ENCODE measurements at places on chromosomes 4 and X.

- peak; percentile 70 for DNase-seq
Measured at GRCh38 chr4:1201851-1202525, 29.6 kb upstream of the SPON2 start.

DNA sequence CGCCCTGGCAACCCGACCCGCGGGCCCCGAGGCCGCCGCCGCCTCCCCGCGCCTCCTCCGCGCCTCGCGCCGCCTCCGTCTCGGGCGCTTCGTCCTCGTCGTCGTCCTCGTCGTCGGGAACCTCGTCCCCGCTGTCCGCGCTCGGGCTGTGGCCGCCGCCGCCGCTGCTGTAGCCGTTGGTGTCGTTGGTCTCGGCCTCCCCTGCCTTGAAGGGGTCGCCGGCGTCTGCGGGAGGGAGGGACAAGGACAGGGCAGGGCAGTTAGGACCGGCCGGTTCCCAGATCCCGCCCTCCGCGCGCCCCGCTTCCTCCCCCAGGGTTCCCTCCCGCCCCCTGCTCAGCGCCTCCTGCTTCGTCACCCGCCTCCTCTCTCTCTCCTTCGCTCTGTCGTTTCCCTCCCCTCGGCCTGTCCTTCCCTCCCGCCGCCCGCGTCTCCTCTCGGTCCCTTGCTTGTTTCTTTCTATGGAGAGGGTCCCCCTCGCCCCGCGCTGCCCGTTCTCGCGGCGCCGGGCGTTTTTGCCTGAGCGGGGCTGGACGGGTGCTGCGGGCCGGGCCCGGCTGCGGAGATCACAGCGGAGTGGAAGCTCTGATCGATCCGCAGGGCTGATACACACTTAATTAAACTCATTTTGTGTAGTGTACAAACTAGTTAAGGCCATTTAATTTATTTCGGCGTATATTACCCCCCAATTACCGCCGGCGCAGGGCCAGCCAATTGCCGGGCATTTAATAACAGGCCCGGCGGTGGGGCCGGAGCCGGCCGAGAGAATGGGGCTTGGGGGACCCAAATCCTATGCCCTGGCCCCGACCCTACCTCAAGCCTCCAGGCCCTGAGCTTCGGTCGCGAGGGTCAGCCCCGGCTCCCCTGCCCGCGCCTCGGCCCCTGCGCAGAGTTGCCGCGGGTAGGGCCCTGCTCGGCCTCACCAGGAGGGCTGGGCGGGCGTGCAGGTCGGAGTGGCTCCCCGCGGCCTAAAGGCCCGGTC, 2.4 kb downstream of the NKX1-1 start:
- no peak for DNase-seq

GRCh38 chrX:127207326-127207725, 387.8 kb downstream of the PRR32 start:
- DNase-seq: no peak

DNA sequence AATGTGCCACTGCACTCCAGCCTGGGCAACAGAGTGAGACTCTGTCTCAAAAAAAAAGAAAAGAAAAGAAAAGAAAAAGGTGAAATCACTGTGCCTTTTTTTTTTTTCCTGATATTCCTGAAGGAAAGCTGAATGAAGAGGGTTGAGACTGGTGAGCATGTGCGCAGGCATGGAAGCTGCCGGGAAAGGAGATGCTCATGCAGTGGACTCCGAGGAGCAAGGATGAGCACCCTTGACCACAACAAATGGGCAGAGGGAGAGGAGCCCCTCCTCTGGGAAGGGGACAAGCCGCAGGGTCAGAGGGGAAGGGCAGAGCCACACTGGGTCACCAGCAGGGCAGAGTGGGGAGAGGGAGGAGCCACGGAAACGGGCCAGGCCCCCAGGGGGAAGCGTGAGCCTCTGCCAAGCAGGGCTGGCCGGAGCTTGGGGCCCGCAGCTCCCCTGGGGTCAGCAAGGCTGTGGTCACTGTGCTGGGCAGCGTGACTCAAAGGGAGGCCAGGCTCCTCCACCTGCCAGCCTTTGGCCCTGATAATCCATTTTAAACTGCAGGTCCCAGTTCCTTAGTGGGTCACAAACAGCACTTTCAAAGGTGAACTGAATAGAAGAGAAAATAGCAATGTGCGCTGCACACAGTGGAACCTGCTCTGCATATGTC, 79.8 kb downstream of the NAT8L start:
- no peak for DNase-seq

GRCh38 chr4:41976775-41977516, 4.6 kb upstream of the DCAF4L1 start:
- DNase-seq: no peak

DNA sequence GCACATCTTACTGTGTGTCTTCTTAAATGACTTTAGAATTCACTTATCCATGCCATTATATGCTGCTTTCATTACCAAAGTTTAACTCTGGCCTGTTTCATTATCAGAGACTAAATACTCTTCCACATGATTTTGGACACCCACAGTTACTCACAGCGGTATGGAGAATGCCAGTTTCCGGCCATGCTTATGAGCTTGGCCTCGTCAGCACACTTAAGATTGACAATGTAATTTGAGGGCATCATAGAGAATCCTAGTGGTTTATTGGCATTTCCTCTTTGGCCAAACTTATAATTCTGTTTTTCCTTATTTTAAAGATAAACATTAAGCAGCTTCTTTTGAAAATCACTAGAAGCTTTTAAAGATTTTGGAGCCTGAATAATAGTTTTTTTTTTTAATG, 104.5 kb downstream of the IRF2 start:
- DNase-seq: no peak
